ENCODE measurements at places on chromosomes 11 and 22.
A peak's percentile ranks its signal among the peaks of the same experiment; 100 is the strongest.

DNA sequence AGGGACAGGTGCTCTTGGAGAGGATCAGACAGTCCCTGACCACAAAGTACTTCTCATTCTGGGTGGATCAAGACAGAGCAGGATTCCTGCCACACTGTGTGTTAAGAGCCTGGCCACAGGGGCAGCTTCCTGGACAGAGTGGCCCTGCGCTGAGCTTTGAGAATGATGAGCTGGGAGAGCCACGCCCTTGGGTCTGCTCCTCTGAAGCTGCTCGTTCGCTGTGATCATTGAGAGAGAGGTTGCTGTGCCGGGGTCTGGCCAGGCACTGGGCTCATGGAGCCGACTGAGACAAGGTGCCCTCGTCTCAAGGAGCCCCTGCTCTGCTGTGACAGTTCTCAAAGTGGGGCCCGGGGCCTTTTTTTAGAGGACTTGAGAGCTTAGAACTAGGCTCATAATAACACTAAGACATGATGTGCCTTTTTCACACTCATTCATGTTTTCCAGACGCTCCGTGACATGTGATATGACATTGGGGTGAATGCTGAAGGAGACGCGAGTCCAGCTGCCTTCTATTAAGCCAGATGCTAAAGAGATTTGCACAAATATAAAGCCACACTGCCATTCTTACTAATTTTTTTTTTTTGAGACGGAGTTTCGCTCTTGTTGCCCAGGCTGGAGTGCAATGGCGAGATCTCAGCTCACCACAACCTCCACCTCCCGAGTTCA, 1.6 kb upstream of the MFRP start:
- no peak for DNase-seq

- no peak for DNase-seq
Measured at GRCh38 chr11:109247071-109247470, 174.9 kb upstream of the C11orf87 start.

- no peak for DNase-seq
Measured at GRCh38 chr11:15333407-15333806, 218.7 kb downstream of the INSC start.

- no peak for DNase-seq
Measured at GRCh38 chr11:101974255-101974654, 57.9 kb upstream of the ANGPTL5 start.

DNA sequence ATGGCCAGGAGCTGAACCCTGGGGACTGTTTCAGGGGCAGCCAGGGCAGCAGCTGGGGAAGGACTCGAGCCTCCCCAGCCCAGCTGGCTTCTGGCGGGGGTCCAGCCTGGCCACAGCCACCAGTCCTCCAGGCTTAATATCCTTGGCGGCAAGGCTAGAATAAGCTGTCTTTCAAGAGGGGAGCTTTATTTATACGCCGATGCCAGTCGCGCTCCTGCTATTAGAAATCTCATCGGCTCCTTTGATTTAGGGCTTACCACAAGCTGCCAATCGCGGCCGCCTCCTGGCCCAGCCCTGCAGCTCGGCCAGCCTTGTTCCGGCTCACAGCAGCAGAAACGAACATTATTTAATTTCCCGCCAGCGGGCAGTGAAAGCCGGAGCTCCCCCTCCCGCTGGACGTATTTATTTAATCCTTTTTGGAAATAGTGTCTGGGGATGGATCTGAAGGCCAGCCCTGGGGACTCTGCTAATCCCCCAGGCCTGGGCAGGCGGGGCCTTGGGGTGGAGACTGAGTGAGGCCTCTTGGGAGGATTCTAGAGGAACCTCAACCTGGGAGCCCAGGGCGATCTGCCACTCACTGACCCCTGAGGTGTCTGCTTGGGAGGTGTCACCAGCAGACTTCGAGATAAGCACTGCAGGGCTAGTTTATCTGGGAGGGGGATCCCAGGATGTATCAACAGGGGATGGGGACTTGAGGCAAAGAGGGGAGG, 363.1 kb downstream of the MN1 start:
- peak; percentile 64 for DNase-seq

DNA sequence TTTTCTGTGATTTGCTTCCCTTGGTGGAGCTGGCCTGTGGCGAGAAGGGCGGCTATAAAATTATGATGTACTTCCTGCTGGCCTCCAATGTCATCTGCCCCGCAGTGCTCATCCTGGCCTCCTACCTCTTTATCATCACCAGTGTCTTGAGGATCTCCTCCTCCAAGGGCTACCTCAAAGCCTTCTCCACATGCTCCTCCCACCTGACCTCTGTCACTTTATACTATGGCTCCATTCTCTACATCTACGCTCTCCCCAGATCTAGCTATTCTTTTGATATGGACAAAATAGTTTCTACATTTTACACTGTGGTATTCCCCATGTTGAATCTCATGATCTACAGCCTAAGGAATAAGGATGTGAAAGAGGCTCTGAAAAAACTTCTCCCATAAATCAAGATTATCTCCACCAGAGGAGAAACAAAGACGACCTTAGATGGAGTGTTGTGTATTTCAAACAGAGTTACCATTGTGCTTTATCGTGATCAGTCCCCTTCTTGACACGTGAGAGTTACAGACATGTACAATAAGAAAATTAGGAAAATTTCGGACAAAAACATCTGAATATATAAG, 2.1 kb downstream of the OR9G1 start:
- no peak for DNase-seq

GRCh38 chr11:2805388-2806056, 80.1 kb downstream of the CDKN1C start:
- no peak for DNase-seq

- no peak for DNase-seq
Measured at GRCh38 chr11:111408789-111409727, 30.0 kb upstream of the POU2AF1 start.

- no peak for DNase-seq
Measured at GRCh38 chr11:45530111-45530510, 135.3 kb downstream of the CHST1 start.

GRCh38 chr11:115129473-115130289, 374.5 kb downstream of the CADM1 start:
- DNase-seq: no peak

- DNase-seq: peak; percentile 30
Measured at GRCh38 chr22:20080445-20080775, 369 bp downstream of the DGCR8 start.

GRCh38 chr11:19664886-19665548, 47.6 kb upstream of the NAV2 start:
- no peak for DNase-seq

DNA sequence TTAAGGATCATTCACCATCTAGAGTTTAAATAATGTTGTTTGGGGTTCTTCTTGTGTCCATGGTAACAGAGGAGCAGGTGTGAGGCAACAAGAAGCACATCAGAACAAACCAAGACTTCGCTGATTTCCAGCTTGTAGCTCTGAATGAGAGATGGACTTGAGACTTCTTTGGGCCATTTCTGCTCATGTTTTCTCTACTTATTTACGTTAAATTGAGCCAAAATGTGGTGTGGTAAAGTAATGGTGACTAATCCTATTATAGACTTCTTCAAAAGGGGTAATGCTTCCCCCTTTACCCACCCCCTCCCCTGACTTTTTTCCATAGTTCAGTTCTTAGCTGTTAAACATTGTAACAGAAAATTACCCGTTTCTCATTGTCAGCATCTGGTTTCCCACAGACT, 65.2 kb downstream of the CSTPP1 start:
- no peak for DNase-seq

- DNase-seq: no peak
Measured at GRCh38 chr11:64241491-64242374, 838 bp downstream of the FKBP2 start.

DNA sequence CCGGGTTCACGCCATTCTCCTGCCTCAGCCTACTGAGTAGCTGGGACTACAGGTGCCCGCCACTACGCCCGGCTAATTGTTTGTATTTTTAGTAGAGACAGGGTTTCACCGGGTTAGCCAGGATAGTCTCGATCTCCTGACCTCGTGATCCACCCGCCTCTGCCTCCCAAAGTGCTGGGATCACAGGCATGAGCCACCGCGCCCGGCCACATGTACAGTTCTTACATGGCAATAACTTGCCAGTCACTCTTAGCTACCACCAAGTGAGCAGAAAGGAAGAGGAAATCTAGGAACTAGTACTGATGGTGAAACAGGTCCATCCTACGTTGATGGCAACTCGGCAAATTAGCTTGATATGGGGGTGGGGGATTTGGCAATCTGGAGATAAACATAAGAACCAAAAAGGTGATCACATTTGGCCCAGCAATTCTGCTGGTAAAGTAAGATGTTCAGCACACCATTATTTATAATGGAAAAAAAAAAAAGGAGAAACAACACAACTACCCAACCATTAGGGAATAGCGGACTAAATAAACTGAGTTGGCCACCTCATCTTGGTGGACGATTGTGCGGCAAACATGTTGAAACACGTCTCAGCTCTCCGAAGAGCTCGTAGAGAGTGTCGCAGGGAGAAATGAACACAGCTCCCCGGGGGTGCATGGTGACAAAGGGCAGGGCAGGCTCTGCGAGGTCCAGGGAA, 5.3 kb downstream of the NLRP6 start:
- no peak for DNase-seq

All from NCI-H1105 (cell line).